ENCODE measurements at places on chromosomes 5 and 9.

- DNase-seq = no peak
Observed at GRCh38 chr9:13532407-13532806, 252.9 kb upstream of the MPDZ start.

GRCh38 chr5:53549792-53550191 is 10.6 kb upstream of the NDUFS4 start:
- DNase-seq = no peak

GRCh38 chr9:84722388-84722989 is 53.0 kb downstream of the NTRK2 start:
- no peak for DNase-seq

DNA sequence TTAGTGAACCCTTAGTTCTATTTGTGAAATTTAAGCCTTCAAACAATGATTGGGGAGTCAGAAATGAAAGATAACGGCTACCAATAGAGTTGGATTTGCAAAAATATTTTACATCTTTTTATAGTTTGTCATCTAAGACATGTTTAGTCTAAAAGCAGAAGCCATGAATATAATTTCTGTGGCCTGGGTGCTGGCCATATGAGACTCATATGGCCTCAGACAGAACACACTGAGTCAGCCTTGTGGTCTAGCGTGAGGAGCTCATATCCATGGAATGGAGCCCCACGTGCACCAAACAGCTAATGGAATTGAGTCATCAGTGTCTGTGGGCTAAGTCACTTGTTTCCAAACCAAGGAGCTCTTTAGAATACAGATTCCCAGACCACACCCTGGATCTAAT is 240.7 kb upstream of the NREP start:
- DNase-seq = peak; percentile 100

- no peak for DNase-seq
Observed at GRCh38 chr9:90508940-90509339, 133.7 kb downstream of the DIRAS2 start.
